ENCODE measurements at places on chromosomes 5 and 9.

DNA sequence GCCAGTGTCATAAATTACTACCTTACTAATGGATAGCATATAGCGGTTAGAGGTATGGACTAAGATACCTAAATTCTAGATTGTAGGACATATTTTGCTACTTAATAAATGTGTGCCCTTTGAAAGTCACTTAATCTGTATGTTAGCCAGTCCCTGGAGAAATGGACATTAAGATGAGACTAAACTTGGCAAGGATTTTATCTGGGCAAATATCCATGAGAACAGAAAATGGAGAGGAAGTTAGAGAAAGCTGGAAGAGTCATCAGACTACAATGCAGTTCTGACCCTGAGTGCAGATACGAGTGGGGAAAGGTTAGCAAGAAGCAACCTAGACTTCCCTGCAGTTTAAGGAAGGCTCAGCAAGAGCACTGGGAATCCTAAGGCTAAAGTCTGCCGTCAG, 33.0 kb downstream of the TBCA start:
- DNase-seq: no peak

DNA sequence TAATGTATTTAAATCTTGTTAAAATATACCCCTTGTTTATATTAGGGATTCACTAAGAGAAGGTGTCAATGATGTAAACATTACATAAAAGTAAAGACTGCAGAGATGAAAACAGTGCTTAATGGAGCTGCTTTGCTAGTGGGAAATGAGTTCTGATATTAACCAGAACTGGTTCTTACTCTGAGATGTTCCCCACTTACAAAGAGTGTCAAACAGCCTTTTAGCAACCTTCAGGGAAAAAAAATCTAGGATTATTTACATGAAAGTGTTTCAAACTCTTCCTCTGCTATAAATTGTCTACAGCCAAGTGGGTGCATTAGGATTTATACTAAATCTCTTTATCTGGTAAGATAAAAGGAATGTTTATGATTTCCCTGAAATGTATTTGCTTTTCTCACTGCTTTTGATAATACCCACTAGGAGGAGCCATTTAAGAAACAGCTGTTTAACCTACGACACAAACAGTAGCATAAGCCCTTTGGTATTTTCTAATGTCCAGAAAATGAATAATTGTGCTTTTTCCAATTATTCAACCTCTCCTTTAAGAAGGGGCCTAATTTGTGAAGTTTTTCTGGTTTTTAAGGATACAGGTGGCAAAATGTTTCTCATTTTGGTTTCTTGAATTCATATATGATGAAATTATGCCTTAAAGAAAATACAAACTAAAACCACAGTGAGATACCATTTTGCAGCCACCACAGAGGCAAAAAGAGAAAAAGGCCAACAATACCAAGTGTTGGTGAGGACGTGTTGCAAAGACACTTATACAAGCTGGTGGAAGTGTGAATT, 186.3 kb downstream of the TLE4 start:
- no peak for DNase-seq

GRCh38 chr5:125390326-125390725, 643.9 kb upstream of the ZNF608 start:
- DNase-seq: no peak

DNA sequence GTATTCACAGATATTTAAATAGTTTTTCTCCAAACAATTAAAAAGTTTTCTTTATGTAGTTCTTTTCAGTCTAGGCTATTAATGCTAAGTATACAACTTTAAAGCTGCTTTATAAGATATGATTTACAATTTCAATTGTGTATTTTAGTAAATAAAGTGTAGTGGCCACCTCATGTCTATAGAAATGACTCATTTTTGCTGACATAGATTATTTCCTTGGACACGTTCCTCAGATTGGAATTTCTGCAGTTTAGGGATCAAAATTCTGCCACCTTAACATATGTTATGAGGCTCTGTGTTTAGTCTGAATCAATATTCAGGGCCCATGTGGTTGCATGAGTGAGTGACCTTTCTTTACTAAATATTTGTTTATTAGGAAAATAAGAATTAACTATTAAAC, 750.2 kb downstream of the IRX1 start:
- DNase-seq: no peak

- DNase-seq: no peak
These were observed 333.9 kb upstream of the TLE4 start for GRCh38 chr9:79237861-79238260.

DNA sequence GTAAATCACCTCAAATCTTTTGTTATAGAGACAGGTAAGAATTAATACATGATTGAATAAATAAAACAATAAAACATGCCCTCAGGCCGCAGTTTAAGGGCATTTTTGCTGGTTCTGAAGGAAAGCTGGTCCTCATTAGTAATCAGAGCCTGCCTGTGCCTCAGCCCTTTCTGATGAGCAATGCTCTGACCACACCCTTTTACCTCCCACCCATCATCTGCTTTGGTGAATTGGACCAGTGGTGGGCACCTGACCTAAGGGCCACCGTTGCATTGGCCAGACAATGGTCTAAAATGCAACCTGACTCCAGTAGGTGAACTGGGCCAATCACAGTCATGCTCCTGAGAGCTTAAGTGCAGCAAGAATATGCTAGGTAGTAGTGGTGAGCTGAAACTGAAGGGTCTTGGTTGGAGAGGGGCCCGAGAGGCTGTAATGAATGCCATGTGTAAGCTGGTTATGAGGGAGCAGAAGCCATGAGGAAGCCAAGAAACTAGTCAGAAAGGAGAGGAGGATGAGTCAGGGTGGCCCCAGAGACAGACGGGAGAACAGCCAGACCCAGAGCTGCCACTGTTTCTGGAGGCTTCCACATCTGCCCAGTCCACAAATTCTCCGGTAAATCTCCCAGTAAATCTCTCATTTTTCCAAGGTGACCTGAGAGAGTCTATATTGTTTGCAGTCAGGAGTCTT, 45.5 kb upstream of the ZSWIM6 start:
- DNase-seq: no peak

DNA sequence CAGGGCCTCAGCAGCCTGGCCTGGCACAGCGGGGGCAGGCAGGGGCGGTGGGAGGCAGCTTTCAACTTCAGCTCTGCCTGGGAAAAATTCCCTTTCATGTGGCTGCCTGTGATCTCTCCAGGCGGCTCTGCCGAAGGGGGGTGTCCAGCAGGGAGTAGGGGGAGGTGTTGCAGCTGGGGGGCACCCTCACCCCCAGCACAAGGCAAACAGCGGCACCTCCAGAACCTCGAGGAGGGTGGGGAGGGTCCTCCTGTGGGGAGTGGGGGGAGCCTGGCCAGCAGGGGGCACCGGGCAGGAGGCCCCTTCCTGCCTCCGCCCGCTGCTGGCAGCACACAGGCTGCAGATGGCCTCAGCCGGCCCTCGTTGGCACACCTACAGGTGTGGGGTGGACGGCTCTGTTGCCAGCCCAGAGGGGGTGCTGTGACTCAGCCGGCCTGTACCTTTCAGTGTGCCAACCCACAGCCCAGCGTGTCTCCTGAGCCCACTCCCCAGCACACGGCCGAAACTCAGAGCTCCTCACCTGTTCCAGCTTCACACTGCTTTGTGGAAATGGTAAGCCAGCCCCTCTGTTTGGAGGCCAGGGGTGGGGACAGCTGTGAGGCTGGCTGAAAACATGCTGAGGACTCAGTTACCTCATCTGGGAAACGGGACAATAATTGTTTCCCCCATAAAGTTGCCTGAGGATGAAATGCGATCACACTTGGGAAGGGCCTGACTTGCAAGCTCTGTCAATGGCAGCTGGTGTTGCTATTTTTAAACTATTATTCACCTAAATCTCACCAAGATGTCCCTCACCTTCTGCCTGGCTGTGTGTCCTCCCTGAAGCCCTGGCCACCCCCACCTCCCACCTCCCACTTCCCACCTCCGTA, 37.0 kb downstream of the CXXC5 start:
- no peak for DNase-seq

GRCh38 chr9:83598487-83598886, 24.5 kb upstream of the IDNK start:
- no peak for DNase-seq

- no peak for DNase-seq
These were observed 123.3 kb upstream of the PANK3 start for GRCh38 chr5:168702511-168702910.

DNA sequence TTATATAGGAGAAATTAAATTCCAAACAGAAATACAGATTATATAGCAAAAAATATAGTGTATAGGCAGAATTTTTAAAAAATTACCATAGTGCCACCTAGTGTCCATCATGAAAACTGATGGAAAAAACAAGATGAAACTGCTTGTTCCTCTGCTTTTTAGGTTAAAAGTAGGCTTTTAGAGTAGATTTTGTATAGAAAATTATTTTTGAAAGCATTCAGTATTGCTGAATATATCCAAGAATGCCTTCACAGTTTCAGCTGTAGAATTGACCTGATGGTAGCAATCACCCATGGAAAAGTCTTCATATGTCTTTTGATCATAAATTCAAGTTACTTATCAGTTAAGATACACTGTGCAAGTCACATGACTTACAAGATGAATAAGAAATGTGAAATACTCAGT, 19.7 kb downstream of the RIOK2 start:
- no peak for DNase-seq

- DNase-seq: no peak
These were observed 185.8 kb downstream of the CD180 start for GRCh38 chr5:67010684-67011409.

DNA sequence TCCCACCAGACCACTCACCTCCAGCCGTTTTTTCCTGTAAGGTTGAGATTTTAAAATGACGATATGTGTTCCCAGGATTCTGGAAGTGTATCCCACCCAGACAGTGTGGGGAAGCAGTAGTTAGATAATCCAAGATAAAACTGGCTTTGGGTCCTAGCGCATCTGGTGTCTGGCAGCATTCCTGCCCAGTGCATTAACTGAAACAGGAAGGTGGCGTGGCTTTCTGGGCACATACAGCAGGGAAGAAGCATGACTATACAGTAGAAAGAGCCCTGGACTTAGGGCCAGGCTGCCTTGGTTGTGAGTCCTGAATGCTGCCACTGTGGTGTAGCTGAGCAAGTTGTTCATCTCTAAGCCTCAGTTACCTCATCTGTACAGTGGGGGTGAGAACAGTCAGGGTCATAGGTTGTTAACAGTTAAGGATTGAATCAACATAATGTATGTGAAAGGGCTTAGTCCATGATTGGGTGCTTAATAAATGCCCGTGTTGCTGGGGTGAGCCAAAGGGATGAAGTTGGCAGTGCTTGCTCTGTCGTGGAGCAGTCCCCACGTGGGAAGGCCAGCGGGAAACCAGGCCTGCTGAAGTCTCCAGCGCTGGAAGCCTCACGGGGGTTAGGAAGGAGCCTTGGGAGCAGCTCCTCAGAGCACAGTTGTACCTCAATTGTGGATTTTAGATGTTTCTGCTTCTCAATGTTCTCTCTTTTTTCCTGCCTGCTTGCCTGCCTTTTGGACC, 18.0 kb downstream of the CLTA start:
- DNase-seq: no peak

DNA sequence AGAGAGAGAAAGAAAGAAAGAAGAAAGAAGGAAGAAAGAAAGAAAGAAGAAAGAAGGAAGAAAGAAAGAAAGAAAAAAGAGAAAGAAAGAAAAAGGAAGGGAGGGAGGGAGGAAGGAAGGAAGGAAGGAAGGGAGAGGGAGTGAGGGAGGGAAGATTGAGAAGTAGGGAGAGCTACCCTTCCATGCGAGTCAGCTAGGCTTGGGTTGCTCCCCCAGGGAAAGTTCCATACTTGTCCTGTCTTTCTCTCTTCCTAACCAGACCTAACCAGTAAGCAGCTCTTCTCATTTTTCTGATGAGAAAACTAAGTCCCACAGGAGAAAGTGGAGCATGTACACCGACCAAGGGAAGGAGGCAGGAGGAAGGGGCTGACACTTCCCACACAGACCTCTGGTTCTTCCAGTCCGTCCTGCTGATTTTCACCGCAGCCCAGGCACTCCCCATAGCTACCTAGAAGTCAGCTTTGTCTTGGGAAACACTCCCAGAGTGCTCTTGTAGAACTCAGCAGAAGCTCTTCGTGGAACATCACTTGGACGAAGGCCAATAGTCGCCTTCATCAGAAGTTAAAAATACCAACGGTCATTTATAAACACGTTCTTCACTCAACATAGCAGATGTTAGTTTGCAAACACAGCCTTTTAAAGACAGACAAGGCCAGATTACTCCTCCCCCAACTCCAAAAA, 29.0 kb upstream of the ENTREP1 start:
- no peak for DNase-seq

DNA sequence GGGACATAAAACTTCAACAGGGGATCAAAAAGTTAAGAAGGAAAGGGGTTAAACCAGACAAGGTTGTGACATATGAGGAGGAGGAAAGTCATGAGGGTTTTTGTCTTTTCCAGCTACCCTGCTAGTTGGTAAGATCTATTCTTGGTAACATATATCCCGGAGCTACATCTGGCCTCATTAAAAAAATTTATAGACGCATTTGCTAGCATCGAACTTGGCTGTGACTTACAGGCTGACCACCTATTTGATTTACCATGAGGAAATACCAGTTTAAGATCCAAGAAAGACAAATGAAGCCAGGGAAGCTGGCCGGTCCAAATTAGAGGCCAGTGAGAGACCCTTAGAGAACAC, 87.6 kb upstream of the NIPAL4 start:
- no peak for DNase-seq

DNA sequence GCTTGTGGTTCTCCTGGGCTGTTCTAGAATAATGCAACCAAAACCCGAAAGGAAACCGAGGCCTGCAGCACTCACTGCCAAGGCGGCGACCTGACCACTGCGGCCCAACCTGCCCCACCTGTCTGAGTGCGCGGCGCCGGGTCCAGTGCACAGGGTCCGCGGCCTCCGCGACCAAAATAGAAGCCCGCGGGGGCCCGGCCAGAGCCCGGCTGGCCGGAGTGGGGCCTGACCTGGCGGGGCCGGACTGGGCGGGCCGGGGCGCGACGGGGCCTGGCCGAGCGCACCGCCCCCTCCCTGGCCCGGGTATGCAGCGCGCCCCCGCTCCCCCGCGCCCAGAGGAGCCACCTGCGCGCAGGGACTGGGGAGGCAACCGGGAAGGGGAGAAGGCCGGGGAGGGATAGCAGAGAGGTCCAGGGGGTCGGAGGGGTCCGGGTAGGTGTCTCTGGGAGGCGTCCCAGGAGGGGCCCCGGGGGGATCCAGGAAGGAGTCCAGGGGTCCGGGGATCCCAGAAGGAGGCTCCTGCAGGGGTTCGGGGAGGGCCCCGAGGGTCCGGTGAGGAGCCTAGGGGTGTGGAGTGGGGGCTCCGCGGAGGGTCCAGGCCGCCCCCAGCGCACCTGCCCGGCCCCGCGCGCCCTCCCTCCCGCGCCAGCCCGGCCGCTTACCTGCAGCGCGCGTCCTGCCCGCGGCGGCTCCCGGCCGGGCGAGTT, 503 bp downstream of the SEMA4D start:
- DNase-seq: no peak

GRCh38 chr5:73158313-73158712, 14.7 kb upstream of the TMEM174 start:
- DNase-seq: no peak

DNA sequence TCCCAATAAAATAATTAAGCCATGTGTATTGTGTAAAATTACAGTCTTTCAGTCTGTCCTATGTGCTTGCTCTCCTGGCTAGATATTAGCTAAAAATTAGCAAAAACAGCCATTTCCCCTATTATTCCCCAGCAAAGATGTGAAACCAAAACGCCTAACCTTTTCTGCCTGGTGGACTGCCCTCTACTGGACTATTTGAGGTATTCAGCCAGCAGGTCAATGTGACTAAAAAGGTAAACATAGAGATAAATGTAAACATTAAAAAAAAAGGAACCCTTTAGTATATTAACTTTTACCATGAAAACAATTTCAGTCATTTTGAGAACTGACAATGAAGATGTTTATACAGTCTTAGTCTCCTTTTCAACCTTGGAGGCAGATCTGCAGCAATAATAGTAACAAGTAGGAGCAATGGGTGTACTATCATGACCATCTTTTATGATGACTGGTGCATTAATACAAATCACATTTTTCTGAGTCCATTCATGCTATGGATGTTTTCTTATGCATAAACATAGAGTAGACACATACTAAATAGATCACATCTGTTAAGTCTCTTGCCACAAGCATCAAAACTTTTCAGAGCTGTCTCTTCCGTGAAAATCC, 10.1 kb downstream of the ATG12 start:
- no peak for DNase-seq

All from T1000 (cell line).